Left ventricle myocardium superior (tissue), 1 donor: ENCODE measurements at places on chromosomes 3 and 15. TPM values are rescaled to one million over a fixed set of nuclear protein-coding genes. Genes with fewer than 3 reads are reported as not detected.

DNA sequence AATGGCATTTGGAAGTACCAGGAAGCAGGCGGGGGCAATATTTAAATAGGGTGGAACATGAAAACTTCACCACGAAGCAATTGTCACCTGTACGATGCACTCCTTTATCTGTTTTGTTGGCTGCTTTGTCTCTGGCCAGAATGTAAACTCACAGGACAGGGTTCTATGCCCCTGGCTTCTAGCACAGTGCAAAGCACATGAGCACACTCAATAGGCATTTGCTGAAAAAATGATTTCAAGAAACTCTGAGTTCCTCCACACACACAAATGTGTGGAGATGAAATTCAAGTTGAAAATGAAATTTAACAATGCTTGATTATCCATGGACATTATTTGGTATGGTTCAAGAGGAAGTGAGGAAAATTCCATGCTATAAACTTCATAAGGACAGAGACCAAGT, 229.6 kb upstream of the FEZF2 start:
- no peak for DNase-seq

DNA sequence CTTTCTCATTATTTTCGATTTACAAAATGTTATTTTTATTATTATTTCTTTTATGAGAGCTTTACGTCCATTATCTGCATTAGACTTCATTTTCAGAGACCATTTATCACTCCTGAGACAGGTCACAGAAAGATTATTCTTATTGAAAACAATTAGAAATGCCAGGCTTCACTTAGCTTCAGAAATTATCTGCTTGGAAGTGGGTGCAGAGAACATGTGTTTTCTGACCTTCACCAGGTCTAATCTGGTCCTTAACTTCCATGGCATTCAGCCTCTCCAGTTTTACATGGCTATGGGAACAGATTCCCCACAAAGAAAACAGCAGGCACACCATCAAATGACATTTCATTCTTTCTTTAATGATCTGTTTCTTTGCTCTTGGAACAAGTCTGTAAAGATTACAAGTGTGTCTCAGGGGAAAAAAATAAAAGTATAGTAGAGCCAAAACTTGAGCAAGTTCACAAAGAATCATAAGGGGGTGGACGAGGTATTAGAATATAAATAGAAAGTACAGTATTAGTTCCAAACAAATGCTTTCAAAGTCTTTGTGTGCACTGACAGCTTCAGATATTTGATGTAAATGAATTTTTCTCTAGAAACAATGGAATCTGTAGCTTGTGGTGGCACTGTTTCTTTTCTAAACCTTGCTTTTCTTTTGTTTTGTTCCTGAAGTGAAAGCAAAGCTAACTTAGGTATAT, 294.2 kb upstream of the MEIS2 start:
- no peak for DNase-seq

DNA sequence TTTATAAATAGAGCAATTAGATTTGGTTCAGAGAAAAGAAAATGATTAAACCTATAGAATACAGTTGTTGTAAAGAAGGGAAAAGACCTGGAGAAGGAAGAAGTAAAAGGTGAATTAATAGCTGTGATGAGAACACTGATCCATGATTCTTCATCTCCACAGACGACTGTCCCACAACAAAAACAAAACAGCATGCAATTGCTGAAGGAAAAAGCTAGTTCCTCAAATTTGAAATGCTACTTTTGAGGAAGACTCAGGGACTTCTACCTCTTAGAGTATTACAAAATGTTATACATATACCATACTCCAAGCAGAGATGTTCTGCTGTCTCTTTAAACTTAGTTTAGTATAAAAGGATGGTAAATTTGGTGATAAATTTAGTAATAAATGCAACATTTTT, 21.5 kb downstream of the ALCAM start:
- no peak for DNase-seq

GRCh38 chr15:82165948-82166376, 96.6 kb downstream of the EFL1 start:
- DNase-seq, result no peak

DNA sequence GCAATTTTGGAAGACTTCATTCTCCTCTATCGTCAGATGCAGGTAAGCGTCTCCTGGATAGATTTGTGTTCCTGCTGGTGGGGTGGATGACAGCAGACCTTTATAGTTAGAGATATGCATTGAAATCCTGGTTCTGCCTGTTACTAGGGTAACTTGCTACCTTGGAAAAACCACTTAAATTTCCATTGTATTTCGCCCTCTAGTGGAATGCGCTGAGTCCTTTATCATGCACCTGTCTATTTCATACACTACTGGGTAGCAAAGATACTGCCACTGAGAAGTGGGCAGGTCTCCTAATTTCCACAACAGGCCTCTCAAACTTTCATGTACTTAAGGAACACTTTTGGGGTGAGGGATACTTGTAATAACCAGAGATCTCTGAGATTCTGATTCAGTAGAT, 209.5 kb upstream of the SUCLG2 start:
- DNase-seq, result no peak

DNA sequence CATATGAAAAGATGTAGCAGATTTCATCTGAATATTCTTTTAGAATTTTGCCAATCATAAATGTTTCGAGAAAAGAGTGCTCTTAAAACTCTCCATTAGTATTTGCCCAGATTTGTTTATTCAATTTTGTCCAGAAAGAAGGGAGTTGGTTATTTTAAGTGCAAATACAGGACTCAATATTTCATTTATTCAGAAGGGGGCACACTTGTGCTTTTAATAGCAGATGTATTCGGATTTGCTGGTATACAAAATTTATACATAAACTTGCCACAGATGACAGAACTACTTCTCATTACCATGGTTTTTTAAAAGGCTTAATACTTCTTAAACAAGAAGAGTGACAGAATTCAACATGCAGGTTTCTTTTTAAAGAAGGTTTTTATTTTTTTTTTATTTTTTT, 69.8 kb upstream of the GRM7 start:
- DNase-seq, result no peak

DNA sequence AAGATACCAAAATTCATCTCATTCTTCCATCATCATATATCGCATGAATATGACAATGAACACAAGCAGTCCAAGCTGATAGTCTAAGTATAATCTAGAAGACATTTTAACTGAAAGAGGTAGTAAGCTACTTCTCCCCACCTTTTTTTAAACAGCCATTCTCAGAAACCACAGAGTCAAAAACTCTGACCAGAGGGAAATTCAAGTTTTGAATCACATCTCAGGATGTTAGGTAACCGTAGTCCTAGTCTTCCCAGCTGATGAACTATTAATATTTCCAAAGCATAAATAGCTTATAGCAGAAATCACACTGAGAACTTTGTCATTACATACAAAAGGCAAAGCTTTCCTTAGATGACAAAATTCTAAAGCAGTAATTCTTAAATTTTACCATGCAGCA, 25.8 kb downstream of the NPTN start:
- no peak for DNase-seq

DNA sequence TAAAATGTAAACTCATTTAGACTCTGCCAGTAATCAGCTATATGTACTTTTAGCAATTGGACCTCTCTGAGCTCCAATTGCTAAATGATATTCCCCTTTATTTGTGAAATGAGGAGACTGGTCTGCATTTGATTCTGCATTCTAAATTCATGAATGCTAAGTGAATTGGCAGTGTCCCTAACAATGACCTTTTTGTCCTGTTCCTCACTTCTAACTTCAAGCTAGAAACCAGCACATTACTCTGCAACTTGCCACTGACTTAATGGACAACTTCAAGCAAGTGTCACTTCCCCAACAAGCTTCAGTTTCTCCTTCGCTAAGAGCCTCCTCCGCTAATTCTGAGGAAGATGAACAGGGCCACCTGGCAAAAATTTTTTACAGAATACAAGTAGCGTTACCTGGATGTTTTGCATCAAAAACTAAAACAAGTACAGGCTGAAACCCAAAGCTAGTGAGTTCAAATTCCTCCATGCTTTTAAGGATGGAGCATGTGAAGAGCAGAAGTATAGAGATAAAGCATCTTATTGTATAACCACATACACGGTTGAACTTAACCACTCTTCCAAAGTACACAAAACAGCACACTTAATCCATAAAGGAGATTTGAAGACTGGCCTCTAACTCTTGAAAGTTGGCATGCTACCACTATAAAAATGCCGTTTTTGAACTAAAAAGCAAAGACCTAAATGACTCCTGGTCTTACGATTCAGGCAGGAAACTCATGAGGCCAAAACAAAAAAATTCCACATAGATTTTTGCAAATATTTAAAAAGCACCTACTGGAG, 207.6 kb downstream of the MAGI1 start:
- DNase-seq, result no peak

Gene MINAR1
- total RNA-seq, result 0.07 TPM

Gene GRAMD2A
- not detected for total RNA-seq

Gene C3orf52
- 1.7 TPM for total RNA-seq
